GM23248 (cell line): ENCODE measurements at places on chromosomes 2 and 18. TPM values are rescaled to one million over a fixed set of nuclear protein-coding genes. Genes with fewer than 3 reads are reported as not detected.

- DNase-seq: no peak
- H3K4me1 ChIP-seq: no peaks in the 10 kb centered on the region
- no peaks in the 10 kb centered on the region for H3K36me3 ChIP-seq
- no peak overlapping the region for H3K4me3 ChIP-seq
Observed at GRCh38 chr2:127685410-127686080, 10.2 kb upstream of the LIMS2 start.

- 0 out of 2 replicates have a peak, but pooled peaks cover 7% of the 10 kb centered on the region for H3K36me3 ChIP-seq
- no peaks in the 10 kb centered on the region for H3K4me1 ChIP-seq
- H3K27ac ChIP-seq: no peak overlapping the region
- no peak overlapping the region for H3K4me3 ChIP-seq
- no peak for DNase-seq
- no peaks in the 10 kb centered on the region for H3K27me3 ChIP-seq
Observed at GRCh38 chr2:88753833-88754584, 62.5 kb downstream of the RPIA start.

DNA sequence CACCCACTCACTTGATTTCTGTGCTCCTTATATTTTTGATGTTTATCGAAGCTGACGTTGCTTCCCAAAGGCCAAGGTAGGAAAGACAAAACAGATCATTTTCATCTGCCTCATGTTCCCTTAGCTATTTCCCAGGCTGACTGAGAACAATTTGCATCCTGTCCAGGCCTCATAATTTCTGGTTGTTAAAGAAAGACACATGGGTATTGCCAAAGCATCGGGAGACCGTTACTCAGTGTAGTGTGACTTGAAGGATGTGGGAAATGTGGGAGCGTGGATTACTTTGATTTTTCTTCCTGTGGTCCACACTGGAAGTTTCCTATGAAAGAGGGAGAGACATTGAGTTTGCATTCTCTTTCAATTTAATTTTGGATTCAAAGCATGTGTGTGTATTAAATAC is 204.6 kb downstream of the TRIB2 start:
- H3K27me3 ChIP-seq: no peaks in the 10 kb centered on the region
- no peak overlapping the region for H3K27ac ChIP-seq
- H3K4me3 ChIP-seq: no peak overlapping the region

RASGRP3 gene
- total RNA-seq: 0.22 TPM in 1 of 2 replicates, not detected in the other

GALNT5 gene
- total RNA-seq: 114 and 117 TPM in 2 replicates

- H3K4me3 ChIP-seq: no peak overlapping the region
- no peak overlapping the region for H3K27ac ChIP-seq
- no peaks in the 10 kb centered on the region for H3K4me1 ChIP-seq
- H3K36me3 ChIP-seq: no peaks in the 10 kb centered on the region
- DNase-seq: no peak
Observed at GRCh38 chr2:33503002-33503401, 26.6 kb downstream of the RASGRP3 start.

SCN7A gene
- total RNA-seq: not detected in 2 replicates

TEX44 gene
- not detected in 2 replicates for total RNA-seq

TFPI gene
- 31.5 and 48.7 TPM in 2 replicates for total RNA-seq

PROM2 gene
- 0.22 TPM in 1 of 2 replicates, not detected in the other for total RNA-seq

GRCh38 chr18:61108706-61109105 is 224.5 kb upstream of the CDH20 start:
- H3K27me3 ChIP-seq: no peaks in the 10 kb centered on the region
- H3K4me1 ChIP-seq: no peaks in the 10 kb centered on the region
- H3K27ac ChIP-seq: no peak overlapping the region
- H3K4me3 ChIP-seq: no peak overlapping the region

- H3K27me3 ChIP-seq: no peaks in the 10 kb centered on the region
- H3K4me1 ChIP-seq: peaks cover 34% of the 10 kb centered on the region
- DNase-seq: no peak
- no peak overlapping the region for H3K4me3 ChIP-seq
- no peak overlapping the region for H3K27ac ChIP-seq
- H3K36me3 ChIP-seq: peaks cover 13% of the 10 kb centered on the region; the same call in 1 of the 2 replicates
Observed at GRCh38 chr18:48785091-48785614, 165.6 kb downstream of the SMAD7 start.

DNA sequence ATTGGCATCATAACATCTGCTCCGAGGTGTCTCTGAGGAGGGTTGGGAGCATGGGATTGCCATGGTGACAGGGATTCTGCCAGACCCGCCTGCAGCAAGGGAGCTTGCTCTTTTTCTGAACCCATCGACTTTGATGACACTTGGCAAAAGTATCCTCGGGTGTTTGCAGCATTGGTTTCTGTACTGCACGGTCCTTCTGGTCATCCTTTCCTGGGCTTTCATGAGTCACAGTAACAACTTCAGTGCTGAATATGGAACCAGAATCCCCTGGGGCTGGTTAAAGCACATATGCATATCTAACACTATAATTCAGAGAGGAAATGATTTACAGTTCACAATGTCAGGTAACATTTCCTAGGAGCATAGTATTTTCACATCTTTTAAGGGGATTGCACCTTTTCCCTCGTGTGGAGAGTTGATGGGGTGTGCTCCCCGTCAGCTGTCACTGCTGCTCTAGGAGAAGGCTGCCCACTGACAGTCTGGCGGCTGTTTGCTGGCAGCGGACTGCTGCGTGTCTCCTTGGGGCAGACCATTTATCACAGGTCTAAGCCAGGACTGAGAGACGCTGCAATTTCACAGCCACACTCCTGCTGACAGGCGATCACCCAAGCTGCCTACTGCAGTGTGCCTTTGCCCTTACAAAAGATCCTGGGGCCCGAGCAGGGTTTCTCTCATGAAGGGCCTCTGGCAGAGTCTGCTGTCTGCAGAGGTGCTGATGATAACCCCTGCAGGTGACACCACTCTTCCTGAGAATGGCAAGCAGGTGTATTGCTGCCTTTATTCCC is 425.3 kb downstream of the THSD7B start:
- no peak overlapping the region for H3K4me3 ChIP-seq
- H3K27me3 ChIP-seq: no peaks in the 10 kb centered on the region
- no peaks in the 10 kb centered on the region for H3K36me3 ChIP-seq
- H3K27ac ChIP-seq: no peak overlapping the region

DNA sequence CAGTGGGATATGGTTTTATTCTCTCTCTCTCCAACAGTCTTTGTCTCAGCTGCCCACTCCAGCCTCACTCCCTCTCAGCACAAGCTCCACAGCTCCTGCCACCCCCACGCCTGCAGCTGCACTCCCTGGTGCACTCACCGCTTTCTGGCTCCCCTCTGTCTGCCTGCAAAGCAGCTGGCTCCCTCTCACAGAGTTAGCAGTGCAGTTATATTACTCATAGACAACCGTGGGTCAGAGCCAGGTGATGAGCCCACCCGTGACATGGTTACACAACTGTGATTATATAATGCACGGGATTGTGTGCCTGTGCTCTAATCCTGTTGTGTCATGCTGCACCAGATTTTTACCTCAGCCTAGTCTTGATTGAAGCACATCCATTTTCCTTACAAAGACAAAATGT is 276.9 kb upstream of the CHAC2 start:
- no peak overlapping the region for H3K27ac ChIP-seq
- H3K4me3 ChIP-seq: no peak overlapping the region
- no peaks in the 10 kb centered on the region for H3K4me1 ChIP-seq
- peaks cover 4% of the 10 kb centered on the region; the same call in 1 of the 2 replicates for H3K27me3 ChIP-seq
- no peaks in the 10 kb centered on the region for H3K36me3 ChIP-seq
- DNase-seq: peak; percentile 74

DNA sequence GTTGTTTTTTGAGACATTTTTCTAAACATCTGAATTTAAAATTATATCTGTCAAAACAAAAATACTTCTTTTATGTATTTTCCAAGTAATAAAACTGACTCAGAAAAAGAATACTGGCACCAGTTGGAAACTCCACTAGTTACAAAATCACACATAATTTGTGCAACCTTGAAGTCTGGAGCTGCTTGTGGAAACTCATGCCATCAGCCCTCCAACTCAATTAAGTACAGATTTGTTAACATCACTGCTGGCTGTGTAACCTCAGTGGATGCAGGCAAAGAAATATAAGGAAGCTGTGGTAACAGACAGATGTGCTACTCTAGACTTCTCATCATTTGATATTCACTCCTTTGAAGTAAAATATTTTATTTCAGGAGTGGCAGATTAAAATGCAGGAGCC is 30.0 kb upstream of the RAPH1 start:
- H3K27ac ChIP-seq: no peak overlapping the region
- no peaks in the 10 kb centered on the region for H3K36me3 ChIP-seq
- no peaks in the 10 kb centered on the region for H3K27me3 ChIP-seq
- H3K4me3 ChIP-seq: no peak overlapping the region
- no peak for DNase-seq

GRCh38 chr2:58387701-58388100 is 146.6 kb upstream of the FANCL start:
- no peak overlapping the region for H3K27ac ChIP-seq
- DNase-seq: no peak
- no peaks in the 10 kb centered on the region for H3K36me3 ChIP-seq
- no peak overlapping the region for H3K4me3 ChIP-seq

- peak; percentile 75 for DNase-seq
- no peaks in the 10 kb centered on the region for H3K27me3 ChIP-seq
- peaks cover 37% of the 10 kb centered on the region for H3K4me1 ChIP-seq
- peak overlapping the region; percentile 79 for H3K27ac ChIP-seq
- H3K36me3 ChIP-seq: no peaks in the 10 kb centered on the region
Observed at GRCh38 chr2:46814160-46814961, 101.2 kb downstream of the MCFD2 start.

GRCh38 chr2:37585295-37585908 is 86.0 kb downstream of the CDC42EP3 start:
- H3K27ac ChIP-seq: peak overlapping the region; percentile 68; the same call in 1 of the 2 replicates
- no peaks in the 10 kb centered on the region for H3K36me3 ChIP-seq
- DNase-seq: no peak
- peaks cover 81% of the 10 kb centered on the region for H3K4me1 ChIP-seq

GRCh38 chr2:120376101-120376500 is 30.2 kb downstream of the INHBB start:
- no peaks in the 10 kb centered on the region for H3K36me3 ChIP-seq
- DNase-seq: no peak
- H3K27ac ChIP-seq: no peak overlapping the region
- H3K4me3 ChIP-seq: no peak overlapping the region
- peaks cover 4% of the 10 kb centered on the region; the same call in 1 of the 2 replicates for H3K27me3 ChIP-seq
